ENCODE measurements at places on chromosomes 4 and X.

DNA sequence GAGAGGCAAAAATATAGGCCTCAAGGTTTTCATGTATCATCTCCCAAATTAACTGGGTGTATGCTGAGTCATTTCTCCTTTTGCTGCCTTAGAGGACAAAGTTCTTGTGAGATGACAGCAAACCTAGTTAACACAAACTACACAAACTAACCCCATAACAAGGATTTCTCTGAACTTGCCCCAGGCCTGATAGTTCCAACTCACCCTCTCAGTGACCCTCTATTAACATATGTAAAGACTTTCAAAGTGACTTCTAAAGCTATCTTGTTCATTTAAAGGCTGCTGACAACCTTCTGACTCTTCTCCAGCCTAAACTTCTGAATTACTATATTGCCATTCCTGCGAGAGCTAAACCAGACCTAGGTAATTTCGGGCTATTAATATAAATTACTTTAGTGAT is 43.2 kb upstream of the CCDC149 start:
- DNase-seq: no peak

DNA sequence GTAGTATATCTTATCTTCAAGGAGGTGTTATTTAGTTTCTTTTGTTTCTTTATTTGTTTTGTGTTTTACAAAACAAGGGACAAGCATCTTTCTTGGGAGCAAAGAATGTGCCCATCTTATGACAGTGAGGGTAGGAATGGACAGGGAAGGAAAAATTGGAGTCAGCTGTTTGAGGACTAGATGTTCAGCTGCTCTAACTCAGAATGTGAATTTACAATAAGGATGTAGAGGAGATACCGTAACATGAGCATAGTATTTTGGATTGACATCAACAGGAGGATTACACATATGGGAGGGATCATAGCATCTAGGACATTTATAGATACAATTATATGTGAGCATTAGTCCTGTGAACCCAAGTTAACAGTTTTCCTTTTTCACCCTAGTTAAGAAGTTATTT is 89.0 kb upstream of the GK2 start:
- no peak for DNase-seq

- no peak for DNase-seq
Measured at GRCh38 chrX:11406109-11406765, 113.0 kb downstream of the AMELX start.

DNA sequence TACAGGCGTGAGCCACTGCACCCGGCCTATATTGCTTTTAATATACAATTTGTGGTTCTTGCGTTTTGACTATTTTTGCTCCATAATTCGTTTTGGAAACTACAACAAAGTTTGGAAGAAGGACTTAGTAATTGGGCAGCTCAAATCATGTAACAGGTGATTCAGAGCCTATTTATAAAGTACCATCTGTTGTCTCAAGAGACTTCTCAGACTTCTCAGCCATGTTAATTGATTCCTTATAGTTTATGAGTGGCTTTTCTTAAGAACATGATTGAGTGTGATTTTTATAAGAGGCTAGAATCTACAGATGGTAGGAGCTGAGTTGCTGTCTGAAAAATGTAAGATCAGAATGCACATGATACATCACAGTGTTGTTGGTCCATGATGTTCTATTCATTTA is 240.2 kb downstream of the ADGRL3 start:
- DNase-seq: no peak

DNA sequence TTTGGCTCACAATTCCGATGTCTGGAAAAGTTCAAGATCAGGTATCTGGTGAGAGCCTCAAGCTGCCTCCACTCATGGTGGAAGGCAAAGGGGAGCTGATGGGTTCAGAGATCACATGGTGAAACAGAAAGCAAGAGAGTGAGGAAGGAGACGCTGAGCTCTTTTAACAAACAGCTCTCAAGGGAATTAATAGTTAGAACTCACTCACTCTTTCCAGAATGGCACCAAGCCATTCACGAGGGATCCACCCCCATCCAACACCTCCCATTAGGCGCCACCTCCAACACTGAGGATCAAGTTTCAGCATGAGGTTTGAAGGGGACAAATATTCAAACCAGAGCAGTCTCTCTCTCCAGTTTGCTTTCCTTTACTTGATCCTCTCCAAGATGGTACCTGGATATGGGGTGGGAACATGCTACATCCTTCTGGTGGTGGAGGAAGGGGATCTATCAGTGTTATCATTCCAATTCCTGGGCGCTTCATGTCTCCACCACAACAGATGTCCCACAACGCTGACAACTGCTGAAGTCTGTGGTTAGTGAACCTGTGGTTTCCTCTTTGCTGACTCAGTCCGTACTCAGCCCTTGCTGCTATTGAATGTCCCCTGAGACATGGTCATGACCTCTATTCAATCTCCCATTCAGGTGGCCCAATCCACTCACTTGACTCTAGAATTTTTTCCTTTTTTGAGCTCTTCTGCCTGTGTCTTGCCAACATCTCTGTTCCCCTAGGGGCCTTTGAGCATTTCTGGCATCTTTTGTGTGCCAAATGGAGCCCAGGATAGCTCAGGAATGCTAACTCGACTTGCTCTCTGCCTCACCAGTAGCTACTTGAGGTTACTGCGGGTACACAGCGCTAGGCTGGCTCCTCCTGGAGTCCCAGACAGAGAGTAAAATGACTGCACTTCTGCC is 395.2 kb downstream of the MID1IP1 start:
- DNase-seq: no peak

DNA sequence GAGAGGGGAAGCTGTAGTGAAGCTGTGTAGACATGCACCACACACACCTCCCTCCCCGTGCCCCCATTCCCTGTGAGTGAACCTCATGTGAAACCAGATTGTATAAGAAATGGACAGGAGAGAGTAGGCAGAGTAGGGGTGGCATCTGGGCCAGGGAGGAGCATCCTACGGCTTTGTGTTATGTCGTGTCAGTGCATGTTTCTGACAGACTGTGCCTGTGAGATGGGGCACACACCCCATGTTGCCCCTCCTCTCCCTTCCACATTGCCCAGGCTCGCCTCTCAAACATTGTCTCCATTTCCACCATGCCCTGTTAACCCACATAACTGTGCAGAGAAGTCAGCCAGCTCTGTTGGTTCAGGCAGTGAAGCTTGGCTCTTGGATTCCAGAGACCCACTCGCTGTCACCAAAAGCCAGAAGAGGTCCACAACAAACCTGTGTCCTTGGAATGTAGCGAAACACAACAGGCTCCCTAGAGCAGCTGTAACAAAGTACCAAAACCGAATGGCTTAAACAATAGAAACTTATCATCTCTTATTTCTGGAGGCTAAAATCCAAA is 56.1 kb downstream of the SLC9A6 start:
- no peak for DNase-seq

- DNase-seq: no peak
Measured at GRCh38 chr4:137702512-137702911, 170.2 kb upstream of the PCDH18 start.

DNA sequence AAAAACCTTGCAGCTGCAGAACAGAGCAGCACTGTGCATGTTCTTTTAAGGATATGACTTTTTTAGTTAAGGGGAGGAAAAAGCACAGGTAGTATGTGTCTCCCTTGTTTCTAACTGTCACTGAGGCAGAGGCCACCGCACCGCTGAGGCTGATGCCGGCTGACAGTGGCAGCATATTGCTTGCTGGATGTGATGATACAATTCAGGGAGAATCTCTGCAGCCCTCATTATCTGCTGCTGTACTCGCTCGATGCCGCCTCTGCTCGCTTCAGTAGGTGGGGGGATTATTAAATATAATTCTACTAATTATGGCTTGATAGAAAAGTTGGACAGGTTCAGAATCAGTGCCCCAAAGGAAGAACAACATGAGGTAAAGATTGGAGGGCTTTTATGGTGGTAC is 378.8 kb upstream of the NOCT start:
- DNase-seq: no peak

DNA sequence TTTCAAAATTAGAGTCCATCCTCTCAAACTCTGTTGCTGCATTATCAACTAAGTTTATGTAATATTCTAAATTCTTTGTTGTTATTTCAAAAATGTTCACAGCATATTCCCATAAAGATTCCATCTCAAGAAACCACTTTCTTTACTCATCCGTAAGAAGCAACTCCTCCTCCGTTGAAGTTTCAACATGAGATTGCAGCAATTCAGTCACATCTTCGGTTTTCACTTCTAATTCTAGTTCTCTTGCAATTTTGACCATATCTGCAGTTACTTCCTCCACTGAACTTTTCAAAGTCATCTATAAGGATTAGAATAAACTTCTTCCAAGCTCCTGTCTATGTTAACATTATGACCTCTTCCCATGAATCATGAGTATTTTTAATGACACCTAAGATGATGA is 216.6 kb upstream of the SLC7A11 start:
- DNase-seq: no peak

DNA sequence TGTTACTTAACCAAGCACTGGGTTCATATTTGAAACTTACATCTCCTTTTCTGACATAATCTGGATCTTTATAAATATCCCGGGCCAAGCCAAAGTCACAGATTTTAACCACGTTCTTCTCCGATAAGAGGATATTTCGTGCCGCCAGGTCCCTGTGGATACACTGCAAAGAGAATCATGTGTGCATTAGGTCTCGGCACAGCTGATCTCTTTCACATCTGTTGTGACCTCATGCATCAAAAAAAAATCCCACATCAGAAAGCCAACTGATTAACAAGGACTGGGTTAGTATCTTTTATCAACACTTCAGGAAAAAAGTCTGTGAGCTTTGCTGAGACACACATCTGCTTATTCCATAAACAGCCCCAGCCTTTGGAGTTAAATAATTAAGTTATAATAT is 35.5 kb downstream of the KDR start:
- no peak for DNase-seq

GRCh38 chrX:12709047-12709446 is 82.2 kb upstream of the PRPS2 start:
- peak; percentile 36 for DNase-seq

DNA sequence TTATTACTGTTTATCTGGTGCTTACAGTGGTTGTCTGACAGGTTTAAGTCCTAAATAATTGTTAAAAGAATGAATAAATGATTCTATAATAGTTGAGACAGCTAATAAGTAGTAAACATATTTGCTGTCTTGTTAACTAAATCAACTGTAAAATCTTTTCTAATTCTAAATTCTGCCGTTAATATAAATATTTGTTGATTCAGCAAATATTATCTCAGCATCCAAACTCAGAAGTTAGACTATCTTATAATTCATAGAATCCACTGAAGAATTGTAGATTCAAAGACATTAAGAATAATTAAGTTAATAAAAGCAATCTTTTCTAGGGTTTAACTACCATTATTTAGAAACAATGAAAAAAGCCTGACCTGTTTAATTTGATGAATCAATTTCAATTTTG is 256.3 kb downstream of the BMPR1B start:
- DNase-seq: no peak

- DNase-seq: no peak
Measured at GRCh38 chrX:154541589-154541895, 5.1 kb downstream of the G6PD start.

DNA sequence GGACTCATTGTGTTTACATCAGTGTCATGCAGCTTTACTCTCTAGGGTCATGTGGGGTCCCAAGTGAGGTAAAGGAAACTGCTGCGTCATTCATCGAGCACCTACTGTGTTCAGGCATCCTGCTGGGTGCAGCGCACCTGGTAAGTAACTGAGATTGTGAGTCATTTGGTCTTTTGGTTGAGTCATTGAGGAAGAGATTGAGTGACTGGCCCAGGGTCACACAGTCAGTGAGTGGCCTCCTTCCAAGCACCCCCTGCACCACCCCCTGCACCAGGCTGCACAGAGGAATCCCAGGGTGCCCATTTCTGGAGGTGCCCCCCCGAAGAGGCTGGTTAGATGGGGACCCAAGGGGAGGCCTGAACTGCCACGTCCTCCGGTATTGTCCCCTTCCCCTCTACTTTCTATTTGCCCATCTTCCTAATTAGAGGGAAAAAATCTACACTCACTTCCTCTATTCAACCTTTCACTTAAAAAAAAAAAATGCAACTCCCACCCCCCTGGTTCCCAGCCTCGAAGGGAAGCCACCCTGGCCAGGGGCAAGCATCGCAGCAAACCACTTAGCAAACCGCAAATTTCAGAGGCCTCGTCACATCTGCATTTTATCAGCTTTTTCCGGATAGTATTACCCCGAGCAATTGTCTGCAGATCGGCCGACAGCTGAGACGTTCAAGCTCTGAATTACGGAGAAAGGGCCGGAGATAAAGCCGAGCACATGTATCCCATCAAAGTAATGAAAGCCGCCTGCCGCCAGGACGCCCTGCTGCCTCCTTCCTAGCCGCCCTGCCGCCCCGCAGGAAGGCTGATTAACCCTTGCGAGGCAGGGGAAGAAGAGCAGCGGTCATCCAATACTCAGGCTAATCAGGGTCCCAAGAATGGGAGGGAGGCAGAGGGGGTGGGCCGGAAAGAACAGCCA is 96.3 kb upstream of the MSX1 start:
- no peak for DNase-seq

DNA sequence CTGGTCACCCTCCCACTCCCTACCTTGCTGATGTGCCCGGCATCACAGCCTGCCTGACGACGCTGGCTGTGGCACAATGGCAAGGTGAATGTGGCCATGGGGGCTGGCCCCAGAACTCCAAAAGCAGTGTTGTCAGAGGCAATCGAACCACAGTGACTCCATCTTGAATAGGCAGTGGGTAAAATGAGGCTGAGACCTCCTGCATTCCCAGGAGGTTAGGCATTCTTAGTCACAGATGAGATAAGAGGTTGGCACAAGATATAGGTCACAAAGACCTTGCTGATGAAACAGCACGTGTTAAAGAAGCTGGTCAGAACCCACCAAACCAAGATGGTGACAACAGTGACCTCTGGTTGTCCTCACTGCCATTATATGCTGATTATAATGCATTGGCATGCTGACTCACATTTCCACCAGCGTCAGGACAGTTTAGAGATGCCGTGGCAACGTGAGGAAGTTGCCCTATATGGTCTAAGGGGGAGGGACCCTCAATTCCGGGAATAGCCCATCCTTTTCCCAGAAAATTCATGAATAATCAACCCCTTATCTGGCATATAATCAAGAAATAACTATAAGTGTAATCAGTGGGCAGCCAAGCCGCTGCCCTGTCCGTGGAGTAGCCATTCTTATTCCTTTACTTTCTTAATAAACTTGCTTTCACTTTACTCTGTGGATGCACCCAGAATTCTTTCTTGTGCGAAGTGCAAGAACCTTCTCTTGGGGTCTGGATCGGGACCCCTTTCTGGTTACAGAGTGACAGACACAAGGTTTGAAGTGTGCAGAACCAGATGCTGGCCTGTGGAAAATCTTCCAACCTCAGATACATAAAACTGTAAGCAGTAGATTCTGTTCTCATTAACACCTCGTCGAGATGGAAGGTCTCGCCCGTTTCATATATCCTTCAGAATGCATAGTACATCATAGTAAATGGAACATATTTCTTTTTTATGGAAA is 26.8 kb upstream of the CLDN24 start:
- DNase-seq: no peak
